ENCODE measurements at places on chromosomes 4 and X.

DNA sequence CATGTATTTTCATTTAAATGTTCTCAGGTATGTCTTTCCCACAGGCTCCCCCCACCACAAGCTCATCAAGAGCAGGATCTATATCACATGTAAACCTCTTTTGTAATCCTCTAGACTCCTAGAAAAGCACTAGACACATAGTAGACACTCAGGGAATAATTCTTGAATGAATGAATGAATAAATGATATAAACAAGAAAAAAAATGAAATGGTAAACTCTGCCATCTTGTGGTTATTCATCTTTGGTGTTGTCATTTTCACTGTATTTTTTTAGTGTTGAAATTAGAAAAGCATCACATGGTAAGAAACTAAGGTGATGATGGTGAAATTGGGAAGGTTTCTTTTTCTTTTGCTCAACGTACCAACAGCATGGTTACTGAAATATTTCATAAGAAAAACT is 34.2 kb upstream of the C1GALT1C1 start:
- DNase-seq, result no peak

- no peak for DNase-seq
Observed at GRCh38 chrX:41688835-41689234, at the start of gene GPR34. TSS of gene GPR34 (plus strand) at chrX:41688973. CDS start at chrX:41695634, 6,661 bp downstream.

DNA sequence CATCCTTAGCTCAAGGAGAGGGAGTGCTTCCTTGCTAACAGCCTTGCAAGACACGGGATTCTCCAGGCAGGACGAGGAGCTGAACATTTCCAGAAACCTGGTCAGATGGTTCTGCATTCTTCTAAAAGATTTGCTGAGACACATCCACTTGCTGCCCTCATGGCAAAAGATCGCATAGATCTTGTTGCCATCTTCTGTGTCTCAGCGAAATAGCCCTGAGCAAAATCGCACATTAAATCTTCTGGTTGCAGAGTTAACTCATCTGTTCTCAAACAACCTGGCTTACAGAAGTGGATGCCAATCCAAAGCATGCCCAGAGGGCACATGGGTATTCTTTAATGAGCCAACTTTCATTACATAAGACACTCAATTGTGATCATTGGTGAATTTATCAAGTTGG is 167.5 kb downstream of the PRKX start:
- no peak for DNase-seq

GRCh38 chr4:70651864-70652506 is 14.3 kb downstream of the JCHAIN start:
- no peak for DNase-seq

DNA sequence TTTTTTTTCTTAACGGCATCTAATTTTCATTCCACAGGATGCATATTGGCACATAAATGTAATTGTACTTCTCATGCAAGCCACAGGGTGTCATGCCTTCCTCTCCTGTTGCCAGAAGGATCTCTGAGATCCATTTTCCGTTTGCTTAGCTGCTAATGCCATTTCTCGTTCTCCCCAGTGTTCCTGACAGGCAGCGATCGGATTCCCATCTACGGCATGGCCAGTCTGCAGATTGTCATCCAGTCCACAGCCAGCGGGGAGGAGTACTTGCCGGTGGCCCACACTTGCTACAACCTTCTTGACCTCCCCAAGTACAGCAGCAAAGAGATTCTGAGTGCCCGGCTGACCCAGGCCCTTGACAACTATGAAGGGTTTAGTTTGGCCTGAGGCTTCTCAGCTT is 8.9 kb upstream of the NAP1L5 start:
- DNase-seq, result no peak

DNA sequence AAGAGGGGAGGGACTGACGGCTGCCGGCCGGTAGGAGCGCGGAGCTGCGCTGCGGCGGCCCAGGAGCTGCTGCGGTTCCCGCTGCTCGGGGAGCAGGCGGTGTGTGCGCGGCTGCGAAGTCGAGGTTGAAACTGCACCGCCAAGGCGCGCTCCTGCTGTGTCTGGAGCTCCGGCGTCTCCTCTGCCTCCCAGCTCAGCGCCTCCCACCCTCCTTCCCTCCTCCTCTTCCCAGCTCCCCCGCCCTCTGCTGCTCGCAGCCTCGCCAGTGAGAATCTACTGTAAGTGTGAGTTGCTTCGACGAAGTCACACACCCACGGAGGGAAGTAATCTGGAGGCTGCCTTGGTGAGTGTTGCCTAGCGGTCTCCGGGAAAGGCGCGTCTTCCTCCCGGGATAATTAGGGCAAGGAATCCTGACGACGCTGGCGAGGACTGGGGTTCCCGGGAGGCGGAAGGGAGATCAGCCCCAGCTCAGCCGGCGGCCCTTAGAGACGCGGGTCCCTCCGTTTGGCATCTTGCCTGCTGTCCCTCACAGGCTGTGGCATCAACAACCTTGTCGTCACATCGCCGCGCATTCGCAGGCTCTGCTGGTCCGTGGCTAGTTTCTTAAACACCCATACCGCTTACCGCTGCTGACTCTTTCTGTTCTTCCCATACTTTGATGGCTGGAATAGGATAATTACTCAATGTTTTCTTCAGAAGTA is at the start of gene EPHA5:
Gene EPHA5 (minus strand): TSS at position 159 of the 701 bp plus-strand sequence. CDS start 747 bp downstream, outside the sequence.
- DNase-seq, result peak; percentile 43

DNA sequence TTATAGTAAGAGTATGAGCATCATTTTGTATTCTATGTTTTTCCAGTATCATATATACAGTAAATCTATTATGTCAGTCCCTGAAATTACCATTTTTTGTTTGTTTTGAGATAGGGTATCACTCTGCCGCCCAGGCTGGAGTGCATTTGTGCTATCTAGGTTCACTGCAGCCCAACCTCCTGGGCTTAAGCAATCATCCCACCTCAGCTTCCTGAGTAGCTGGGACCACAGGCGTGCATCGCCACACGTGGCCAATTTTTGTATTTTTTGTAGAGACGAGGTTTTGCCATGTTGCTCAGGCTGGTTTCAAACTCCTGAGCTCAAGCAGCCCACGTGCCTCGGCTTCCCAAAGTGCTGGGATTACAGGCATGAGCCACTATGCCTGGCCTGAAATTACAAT is 85.6 kb downstream of the ZNF330 start:
- DNase-seq, result no peak

- DNase-seq, result no peak
Observed at GRCh38 chr4:25937801-25938200, 23.8 kb downstream of the SMIM20 start.

DNA sequence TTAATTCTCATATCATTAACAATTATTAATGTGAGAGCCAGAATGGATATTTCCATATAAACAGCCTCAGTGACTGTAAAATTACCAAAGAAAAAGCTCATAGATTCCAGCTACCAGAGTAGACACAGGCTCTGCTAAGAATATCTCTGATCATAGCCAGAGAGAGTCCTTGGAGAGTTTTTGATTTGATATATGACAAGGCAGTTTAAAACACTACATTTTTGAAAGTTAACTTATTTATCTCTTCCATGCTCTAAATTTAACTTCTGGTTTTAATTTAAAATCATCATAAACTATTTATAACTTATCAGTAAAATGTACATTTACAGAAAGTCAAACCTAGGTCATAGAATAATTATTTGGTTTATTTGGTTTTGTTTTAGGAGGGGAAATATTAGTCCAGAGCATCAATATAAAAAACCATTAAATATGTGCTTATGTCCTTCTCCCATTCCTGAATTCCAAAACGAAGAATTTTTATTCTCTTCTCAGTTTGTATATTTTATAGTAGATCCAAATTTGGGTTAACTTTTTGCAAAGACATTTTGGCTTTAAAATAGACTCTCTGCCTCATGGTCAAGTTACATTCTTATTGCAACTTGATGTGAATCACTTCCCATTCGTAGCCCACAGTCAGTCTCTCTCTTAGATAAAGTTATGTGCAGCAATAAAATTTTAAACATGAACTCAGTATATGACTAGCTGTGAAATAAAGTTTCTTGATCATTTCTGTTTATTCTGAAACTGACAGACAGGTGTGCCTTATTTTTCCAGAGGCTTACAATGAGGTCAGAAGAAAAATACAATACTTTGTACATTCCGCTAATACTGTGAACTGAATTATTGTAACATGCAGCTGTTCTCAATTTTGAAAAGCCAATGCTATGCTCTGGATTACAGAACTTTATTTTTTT is 267.1 kb downstream of the PAPSS1 start:
- no peak for DNase-seq

GRCh38 chrX:132786217-132786616 is 172.2 kb downstream of the HS6ST2 start:
- DNase-seq, result no peak

GRCh38 chr4:39181520-39181904 is 817 bp upstream of the WDR19 start:
- no peak for DNase-seq

GRCh38 chr4:128346054-128346716 is 58.6 kb upstream of the PGRMC2 start:
- DNase-seq, result no peak

DNA sequence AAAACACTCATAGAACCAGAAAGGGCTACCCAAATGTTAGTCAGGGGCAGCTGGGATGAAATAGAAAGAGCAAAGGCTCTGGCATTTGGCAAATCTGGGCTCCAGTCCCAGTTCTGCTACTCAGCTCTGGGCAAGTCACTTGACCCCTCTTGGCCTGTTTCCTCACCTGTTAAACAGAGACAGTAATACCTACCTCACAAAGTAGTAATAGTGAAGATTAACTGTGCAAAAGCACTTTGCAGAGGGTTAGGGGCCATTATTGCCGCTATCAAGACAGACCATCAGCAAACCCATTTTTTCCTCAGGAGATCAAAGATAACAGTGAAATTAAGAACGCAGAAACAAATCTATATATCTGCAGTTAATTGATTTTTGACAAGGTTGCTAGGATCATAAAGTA is 20.6 kb downstream of the ZBTB33 start:
- DNase-seq, result no peak

- no peak for DNase-seq
Observed at GRCh38 chr4:80309294-80310004, 26.1 kb upstream of the CFAP299 start.

DNA sequence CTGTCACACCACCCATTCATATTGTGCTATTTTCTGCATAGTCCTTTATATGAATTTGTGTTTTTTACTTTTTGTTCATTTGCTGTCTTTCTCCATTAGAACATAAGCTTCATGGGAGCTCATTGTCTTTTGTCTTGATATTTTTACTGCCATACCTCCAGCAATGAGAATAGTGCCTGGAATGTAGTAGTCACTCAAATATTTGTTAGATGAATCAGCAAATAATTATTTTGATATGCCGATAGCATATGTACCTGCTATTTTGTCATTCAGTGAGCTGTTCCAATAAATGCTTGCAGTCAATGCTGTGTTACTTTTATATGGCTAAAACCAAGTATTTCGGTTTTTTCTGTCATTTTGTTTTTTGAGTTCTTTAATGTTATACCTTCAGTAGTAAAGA is 43.5 kb upstream of the SLC25A31 start:
- DNase-seq, result no peak

DNA sequence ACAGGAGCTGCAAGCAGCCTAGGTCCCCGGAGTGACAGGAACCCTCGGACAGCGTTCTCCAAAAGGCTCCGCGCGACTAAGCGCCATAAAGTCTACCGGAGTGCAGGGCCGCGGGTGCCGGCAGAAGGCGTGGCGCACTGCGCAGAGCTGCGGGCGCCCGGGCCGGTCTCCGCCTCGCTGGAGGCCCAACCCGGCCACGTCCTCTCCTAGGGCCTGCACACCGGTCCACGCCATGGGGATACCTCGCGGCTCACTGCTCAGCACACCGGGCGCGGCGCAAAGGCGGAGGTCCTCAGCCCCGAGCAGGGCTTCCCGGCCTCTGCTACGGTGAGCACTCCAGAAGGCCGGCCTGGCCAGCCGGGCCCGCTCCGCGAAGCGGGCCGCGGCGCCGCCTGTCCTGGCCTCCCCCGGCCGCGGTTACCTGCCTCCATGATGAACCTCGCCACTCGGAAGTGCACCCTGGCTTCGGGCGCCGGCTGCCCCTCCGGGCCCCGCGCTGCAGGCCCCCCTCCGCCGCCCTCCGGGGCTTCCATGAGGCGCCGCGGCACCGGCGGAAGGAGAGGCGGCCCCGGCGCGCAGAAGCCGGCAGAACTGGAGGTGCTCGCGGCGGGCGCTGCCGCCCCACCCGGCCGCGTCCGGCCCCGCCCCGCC is at the start of gene CCNQ:
Gene CCNQ (minus strand): TSS at position 599 of the 651 bp plus-strand sequence. CDS start 66 bp downstream, at position 533.
- no peak for DNase-seq

GRCh38 chr4:3879681-3880614 is 113.8 kb downstream of the ADRA2C start:
- no peak for DNase-seq

GRCh38 chrX:137847376-137847775 is 281.4 kb downstream of the ZIC3 start:
- DNase-seq, result no peak

DNA sequence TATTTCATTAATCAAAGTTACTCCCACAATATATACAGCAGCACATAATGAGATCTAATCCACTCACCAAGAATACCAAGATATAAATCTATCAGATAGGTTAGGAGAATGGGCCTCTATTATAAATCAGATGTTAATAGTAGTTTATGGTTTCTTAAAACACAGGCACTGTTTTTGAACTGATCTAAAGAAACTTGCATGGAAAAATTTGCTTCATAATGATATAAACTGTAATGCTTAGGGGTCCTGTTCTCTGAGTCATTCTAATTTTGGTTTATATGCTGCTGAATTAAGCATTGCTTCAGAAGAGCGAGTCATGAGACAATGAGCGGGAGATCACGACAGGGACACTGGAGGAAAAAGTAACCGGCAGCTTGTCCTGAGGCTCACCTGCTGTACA is 113.3 kb upstream of the OTUD4 start:
- DNase-seq, result no peak

DNA sequence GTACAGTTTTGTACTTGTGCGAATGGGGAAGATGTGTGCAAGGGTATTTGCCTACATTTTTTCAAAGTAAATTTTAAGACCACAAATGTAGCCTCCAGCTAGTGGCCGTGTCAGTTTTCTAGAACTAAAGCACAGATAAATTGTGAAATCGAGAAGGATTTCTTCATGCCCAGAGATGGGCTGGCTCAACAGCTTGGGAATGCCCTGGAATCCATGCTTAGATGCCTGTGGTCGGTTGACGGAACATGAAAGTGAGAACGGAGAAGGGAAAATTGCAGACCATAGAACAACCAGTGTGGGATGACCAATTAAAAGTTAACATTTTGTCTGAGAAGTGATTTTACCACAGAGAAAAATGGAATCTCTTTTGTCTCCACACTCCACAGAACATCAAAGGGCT is 73.2 kb upstream of the VCX2 start:
- no peak for DNase-seq

DNA sequence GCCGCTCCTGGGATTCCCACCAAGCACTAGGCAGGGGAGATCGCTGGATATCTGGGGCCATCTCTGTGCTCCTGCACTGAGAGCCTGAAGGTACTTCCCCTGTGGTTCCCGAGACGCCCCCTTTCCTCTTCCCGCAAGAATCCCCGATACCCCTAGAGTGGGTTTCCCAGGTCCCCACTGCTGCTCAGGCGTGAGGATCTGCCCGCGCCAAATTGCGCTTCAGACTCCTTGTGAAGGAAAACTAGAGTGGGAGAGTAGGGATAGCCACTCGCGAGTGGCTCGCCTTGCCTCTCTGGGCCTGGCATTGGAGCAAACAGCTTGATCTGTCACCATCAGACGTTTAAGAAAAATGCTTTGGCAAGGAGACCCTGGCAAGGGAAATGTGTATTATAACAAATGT is 1.5 kb downstream of the IL1RAPL2 start:
- no peak for DNase-seq

Data from heart left ventricle (tissue), 16 donors.